ENCODE measurements at places on chromosomes 6 and 20. TPM values are rescaled to one million over a fixed set of nuclear protein-coding genes. Genes with fewer than 3 reads are reported as not detected.
A peak's percentile ranks its signal among the peaks of the same experiment; 100 is the strongest.

The OR2H2 gene
- not detected for polyA plus RNA-seq

The EFCAB8 gene
- not detected for polyA plus RNA-seq

The CST5 gene
- 1.0 TPM for polyA plus RNA-seq

GRCh38 chr6:79597155-79597554 is 34.0 kb upstream of the SH3BGRL2 start:
- DNase-seq: no peak

DNA sequence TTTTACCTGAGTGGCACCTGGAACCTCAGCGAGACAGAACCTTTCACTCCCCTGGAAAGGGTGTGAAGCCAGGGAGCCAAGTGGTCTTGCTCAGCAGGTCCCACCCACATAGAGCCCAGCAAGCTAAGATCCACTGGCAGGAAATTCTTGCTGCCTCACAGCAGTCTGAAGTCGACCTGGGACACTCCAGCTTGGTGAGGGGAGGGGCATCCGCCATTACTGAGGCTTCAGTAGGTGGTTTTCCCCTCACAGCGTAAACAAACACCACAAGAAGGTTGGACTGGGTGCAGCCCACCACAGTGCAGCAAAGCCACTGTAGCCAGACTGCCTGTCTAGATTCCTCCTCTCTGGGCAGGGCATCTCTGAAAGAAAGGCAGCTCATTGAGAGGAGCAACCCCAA is 134.7 kb upstream of the RSPO3 start:
- DNase-seq: no peak

DNA sequence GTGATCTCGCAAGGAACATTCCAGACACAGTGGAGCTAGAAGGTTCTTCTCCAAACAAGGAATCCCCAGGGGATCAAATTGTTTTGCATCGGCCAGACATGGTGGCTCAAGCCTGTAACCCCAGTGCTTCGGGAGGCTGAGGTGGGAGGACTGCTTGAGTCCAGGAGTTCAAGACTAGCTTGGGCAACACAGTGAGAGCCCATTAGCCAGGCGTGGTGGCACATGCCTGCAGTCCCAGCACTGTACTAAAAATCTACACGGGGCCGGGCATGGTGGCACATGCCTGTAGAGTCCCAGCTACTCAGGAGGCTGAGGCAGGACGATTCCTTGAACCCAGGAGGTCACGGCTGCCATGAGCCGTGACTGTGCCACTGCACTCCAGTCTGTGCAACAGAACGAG is 15.3 kb downstream of the GMEB2 start:
- no peak for DNase-seq

DNA sequence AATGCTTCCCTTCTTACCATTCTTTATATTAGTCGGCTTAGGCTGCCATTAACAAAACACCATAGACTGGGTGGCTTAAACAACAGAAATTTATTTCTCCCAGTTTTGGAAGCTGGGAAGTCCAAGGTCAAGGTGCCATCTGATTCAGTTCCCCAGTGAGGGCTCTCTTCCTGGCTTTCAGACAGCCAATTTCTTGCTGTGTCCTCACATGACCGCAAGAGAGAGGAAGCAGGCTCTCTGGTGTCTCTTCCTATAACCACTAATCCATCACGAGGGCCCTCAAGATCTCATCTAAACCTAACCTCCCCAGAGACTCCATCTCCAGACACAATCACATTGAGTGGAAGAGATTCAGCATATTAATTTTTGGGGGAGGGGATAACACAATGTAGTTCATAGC is 193.0 kb upstream of the SGK1 start:
- no peak for DNase-seq

DNA sequence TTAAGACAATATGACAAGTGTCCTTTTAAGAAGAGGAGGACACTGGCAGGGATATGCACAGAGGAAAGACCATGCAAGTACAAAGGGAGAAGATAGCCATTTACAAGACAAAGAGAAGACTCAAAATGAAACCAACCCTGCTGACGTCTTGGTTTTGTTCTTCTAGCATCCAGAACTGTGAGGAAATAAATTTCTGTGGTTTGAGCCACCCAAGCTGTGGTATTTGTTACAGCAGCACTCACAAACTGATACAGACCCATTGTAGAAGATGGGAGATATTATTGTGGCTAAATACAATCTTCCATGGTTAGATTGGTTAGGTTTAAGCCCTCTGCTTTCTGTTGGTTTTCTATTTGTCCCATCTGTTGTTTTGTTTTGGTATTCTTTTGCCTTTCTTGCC is 88.6 kb upstream of the SLC35F1 start:
- DNase-seq: no peak

DNA sequence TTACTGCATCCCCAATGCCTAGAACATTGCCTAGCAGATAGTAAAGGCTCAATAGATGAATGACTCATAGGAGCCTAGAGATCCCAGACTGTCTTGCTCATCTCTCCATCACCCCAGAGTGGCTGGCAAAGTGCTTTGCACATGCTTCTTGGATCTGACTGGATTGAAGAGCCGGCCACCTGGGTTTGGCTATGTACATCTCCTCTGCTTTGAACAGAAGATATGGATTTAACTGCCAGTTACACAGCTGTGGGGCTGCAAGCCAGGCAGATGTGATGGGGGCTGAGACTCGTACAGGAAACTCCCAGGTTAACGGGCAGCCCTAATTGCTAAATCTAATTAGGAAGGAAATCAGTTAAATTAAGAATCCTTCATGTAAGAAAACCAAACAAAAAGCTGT is 28.6 kb downstream of the MYLIP start:
- DNase-seq: no peak

DNA sequence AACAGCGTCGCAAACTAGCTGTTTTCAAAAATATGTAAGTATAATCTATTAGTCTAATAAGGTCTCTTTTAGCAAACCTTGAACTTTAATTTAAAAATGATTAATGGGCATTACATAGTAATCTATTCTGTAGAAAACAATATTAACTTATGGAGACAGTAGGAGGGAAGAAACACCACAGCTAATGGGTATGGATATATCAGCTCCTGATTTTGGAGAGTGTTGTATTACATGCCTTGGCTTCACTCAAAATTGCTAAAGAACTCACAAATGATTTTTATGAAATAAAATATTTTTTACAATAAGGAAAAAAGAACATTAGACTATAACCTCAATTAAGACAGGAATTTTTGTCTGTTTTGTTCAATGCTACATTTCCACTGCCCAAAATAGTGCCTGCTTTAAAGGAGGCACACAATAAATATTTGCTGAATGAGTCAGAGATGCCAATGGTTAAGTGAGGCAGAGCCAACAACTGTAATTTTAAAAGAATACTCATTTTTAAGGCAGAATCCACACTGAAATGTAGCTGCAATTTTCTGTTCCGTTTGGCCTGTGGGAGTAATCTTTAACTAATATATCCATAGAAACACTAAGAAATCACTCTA is 15.7 kb downstream of the ATG5 start:
- no peak for DNase-seq

DNA sequence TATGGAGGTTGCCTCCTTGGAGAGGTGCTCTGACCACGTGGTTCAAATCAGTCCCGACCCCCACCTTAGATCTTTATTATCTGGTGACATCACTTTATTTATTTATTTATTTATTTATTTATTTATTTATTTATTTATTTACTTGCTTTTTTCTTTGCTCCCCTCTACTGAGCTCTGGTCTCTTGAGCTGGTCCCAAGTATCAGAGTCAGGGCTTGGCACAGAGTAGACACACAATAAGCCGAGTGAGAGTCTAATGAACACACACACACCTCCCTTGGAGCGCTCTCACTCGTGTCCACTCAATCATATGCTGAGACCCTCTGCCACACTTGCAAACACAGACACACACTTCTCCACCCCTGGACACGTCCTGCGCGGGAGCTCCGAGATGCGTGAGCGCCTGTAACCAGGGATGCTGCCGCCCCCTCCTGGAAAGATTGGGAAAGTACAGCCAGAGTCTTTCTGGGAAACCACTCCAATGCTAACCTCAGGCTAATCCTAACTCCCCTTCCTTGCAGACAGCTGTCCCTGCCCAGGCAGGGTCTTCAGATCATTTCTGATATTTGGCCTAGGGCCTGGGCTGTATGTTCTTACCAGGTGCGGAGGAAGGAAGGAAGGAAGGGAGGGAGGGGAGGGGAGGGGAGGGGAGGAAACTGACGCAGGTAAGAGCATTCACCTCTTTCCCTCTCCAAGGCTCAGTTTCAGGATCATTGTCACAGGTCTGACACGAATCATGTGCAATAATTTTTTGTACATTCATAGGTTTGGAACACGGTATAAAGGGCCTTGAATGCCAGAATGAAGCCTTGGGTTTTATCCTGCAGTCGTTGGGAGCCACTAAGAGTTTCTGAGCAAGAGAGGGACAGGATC is 70.9 kb downstream of the STK35 start:
- peak; percentile 85 for DNase-seq

- no peak for DNase-seq
Measured at GRCh38 chr6:33837971-33838665, 34.3 kb upstream of the MLN start.

DNA sequence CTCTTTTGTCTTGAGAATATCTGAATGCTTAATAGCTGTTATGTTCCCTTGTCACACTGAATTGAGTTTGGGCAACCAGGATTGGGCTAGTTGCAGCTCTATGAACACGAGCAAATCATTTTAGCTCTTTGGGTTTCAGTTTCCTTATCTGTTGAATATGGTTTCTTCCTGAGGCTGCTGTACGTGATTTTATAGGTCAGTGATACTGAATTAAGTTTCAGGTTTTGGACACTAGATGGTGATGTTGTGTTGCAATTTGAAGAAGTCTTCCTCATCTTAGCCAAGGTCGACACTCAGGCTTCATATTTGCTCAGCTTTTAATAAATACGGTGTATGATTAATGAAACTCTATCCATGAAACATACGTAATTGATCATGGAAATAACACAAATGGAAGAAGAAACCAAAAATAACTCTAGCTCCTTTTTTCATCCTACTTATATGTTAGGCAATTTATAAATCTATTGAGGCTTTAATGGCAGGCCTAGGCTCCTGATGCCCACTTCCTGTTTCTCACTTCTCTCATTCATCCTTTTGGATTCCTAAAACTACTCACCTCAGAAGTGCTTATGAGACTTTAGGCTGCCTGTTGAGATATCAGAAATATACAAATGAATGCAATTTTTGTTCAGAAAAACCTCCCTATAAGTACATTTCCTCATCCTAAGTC is 354.1 kb upstream of the MAP3K7 start:
- peak; percentile 79 for DNase-seq

DNA sequence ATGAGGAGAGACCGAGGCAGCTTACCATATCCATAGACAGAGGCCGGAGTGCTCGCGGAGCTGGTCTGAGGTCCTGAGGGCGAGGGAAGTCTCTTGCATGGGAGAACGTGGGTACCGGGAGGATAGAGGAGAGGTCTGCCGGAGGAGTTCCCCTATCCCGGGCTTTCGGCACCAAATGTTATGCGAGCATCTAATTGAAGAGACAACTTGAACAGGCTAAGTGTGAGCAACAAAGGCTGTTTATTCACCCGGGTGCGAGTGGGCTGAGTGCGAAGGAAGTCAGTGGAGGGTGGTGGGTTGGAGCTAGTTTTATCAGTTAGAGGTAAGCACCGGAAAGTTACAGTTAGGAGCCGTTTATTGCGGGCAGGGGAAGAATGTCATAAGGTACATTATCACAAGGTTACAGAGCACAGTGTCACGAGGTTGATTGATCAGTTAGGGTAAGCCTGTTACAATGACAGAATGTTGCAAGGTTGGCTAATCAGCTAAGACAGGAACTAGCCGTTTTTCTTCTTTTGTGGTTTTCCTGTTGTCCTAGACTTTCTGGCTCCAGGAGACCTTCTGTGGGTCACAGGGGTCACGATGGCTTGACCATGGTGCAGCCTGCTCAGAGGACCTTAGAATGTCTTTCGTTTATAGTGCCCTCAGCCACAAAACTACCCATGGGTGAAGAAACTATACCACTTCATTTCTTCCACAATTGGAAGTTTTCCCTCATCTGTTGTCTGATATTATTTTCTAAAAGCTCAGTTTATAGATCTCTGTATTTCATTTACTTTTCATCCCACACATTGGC is 746.0 kb upstream of the ADGRB3 start:
- DNase-seq: no peak

- no peak for DNase-seq
Measured at GRCh38 chr20:50138479-50139393, 14.8 kb downstream of the PEDS1 start.

- DNase-seq: no peak
Measured at GRCh38 chr20:38728191-38728781, 4.0 kb downstream of the SLC32A1 start.

DNA sequence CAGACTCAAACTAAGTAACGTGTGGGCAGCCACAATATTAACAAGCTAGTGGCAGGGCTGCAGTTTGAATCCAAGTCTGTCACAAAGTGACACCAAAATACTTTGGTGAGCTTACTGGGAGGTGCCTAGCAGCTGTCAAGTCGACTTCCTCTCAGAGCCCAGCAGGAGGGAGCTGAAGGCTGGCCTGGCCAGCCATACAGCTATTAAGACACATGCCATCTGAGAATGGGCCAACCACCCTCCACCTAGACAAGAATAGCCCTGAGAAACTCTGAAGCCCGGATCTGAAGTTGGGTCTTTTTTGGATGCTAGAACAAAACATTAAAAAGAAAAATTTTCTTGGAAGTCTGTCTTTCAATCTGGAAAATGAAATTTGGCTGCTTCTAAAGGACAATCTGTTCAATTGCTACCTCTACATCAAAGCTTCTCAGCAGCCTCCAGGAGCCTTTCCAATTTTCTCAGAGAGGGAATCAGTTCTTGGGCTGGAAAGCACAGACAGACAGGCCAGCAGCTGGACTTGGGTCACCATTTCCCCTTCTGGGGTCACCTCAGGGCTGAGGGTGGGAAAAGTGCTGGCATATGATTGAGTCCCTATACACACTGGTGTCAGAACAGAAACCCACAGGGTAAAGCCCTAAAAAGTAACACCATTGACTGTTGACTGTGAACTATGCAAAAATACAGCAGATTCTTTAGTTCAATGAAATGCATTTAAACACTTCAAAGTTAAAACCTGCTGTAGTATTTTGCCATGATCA is 42.9 kb downstream of the UQCC1 start:
- DNase-seq: no peak

DNA sequence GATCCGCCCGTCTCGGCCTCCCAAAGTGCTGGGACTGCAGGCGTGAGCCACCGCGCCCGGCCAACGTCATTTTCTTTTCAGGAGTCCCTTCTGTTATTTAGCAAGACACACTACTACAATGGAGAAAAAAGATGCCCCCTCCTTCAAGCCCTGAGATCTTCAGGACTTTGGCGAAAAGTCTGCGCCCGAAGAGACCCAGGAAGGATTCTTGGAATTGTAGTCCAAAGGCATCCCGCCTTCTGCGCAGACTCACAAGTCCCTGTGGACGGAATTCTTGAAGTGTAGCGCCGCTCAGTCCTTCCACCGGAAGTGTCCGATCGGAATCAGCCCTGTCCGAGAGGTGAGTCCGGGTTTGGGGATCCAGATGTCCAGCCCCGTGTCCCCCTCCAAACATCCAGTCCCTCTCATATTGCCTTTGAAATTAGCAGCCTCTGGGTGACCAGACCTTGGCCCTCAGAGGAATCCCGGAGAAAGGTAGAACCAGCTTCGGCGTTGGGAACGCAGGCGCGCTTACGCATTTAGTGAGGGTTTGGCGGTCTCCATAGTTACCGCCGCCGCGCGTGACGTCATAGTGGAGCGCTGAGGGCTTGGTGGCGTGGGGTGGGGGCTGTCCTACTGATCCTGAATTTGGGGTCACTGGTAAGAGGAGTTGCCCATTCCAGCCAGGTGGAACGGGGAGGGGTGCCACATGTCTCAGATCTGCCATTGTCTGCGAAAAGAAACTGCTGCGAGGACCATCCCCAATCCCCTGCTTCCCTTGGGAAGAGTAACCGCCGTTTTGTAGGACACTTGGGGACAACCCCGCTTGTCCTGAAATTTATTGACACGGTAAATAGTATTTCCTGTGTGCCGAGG is 490 bp downstream of the ZNF165 start:
- DNase-seq: peak; percentile 98
